Activated T-cell treated with anti-CD3 and anti-CD28 coated beads, Interleukin-2, amount 50 U/mL, for 1 hour (primary cell): ENCODE measurements at places on chromosomes 12 and 14.

DNA sequence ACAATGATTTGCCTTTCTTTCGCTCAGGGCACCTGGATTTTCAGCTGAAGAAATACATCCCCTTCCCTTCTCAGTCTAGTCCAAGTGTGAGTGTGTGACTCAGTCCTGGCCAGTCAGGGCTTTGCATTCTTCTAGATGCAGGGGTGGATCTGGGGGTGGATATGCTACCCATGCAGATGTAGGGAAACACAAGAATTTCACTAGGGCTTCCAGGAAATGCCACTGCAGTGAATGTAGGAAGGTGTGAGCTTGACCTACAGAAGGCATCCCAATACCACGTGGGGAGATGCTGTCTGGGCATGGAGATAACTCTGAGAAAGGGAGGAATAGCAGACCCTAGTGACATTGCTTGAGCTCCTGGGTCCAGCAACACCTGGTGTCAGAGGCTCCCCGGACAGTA lies 404.2 kb downstream of the GLT1D1 start:
- no peak for DNase-seq

- DNase-seq: no peak
Measured at GRCh38 chr14:72024504-72024903, 92.3 kb downstream of the RGS6 start.

- no peak for DNase-seq
Measured at GRCh38 chr14:87179936-87180335, 813.0 kb downstream of the GALC start.

- no peak for DNase-seq
Measured at GRCh38 chr12:65093606-65094005, 27.5 kb downstream of the WIF1 start.

DNA sequence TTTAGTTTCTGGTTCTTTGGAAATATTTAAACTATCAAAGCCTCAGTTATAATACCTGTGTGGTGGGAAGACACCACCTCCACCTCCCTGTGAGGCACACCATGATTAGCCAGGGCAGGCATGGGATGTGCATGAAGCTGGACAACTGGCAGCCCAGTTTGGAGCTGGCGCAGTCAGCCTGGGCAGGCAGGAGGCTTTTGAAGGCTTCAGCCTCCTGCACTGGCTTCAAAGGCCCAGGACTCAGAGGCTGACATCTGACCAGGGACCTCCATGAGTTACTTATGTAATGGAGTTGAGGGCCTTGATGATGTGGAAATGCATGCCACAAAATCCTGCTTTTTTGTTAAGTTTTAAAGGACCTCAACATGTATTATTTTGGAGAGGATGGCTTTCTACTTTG lies 30.3 kb downstream of the C14orf132 start:
- DNase-seq: no peak

- no peak for DNase-seq
Measured at GRCh38 chr14:45970621-45971020, 681.0 kb downstream of the RPL10L start.

GRCh38 chr12:106736051-106736957 lies 38.2 kb upstream of the RIC8B start:
- no peak for DNase-seq

GRCh38 chr14:81416981-81417380 lies 16.9 kb upstream of the STON2 start:
- no peak for DNase-seq

- DNase-seq: no peak
Measured at GRCh38 chr14:74135426-74135825, 50.7 kb downstream of the LIN52 start.

DNA sequence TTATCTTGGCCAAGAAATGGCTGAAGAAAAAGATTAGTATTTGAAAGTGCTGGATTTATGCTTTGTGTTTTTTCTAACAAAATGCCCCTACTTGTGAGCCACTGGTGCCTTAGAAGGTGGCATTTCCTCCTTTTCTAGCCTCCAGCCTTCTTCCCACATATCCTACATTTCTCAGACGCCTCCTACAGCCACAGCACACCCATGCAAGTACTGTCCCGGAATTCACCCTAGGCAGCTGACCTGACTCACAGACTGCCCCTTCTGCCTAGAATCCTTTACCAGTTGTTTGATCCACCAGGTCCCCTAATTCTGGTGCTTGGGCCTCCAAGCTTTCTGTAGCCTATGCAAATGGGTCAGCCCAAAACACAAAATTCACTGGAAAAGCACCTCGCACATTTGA lies 166.0 kb downstream of the FOXN3 start:
- DNase-seq: no peak

GRCh38 chr14:89166633-89167032 lies 250.4 kb downstream of the FOXN3 start:
- DNase-seq: no peak

- DNase-seq: no peak
Measured at GRCh38 chr12:80778005-80778541, 61.4 kb downstream of the MYF5 start.

DNA sequence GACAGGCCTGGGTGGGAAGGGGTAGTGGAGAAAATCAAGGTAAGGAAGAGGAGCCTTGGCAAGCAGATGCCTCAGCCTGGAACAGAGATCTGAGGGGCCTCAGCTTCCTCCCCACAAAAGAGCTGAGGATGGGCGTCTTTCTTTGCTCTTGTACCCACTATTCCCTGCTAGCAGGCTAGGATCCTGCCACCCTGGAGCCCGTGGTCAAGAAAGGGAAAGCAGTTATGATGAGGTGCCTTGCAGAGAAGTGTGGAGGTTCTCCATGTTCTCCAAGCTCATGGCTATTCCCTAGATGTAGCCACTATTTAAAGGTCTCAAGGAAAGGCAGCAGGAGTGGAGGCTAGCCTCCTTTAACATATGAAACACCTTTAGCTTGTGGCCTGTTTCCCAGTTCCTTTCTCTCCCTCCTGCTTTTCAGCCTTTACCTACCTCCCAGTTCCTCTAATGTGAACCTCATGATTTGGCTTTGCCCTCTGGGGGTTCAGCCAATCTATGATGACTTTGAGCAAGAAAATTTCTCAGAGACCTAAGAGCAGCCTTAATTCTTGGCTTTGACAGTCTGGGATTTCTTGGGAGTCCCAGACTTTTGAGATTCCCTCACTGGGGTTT lies 1.1 kb downstream of the IKZF4 start:
- no peak for DNase-seq

DNA sequence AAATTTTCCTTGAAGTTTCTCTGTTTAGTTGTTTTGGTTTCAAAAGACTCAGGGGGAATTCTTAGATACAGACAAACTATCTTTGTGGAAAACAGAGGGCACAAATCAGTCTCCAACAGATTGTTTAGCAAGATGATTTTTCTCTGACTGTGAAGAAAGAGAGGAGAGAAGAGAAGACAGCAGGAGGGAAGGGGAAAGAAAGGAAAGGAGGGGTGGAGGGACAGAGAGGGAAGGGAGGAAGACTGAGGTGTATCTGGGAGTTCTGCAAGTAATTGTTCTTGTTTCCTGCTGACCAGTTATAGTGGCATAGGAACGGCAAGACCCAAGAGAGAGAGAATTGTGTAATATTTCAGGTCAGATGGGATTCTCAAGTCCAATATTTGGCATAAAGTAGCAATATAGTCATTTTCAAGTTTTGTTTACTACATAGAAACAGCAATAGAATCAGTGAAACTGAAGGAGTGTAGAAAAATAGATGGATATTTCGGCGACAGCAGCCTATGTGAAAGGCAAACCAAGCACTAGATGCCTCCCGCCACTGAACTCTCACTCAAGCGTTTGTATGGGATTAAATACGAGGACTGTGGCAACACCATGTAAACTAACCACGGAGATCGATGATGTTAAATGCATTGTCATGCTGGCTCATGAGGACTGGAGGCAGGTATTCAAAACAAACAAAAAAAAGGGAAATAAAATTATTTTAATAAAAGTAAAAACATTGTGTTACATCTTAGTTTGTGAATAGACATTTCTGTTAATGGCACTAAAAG lies 342.5 kb downstream of the SLC16A7 start:
- DNase-seq: no peak

DNA sequence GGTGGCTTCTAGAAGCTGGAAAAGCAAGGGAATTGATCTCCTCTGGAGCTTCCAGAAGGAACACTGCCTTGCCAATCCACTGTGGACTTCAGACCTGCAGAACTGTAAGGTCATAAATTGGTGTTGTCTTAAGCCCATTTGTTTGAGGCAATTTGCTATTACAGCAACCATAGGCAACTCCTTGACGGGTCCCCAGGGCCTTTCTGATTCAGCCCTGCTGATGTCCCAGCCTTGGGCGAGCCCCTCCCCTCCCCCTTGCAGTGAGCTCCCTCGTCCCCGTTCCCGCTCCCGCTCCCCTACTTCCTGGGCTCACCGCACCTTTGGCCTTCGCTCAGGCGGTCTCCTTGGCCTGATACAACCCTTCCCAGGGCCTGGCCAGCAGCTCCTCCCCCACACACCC lies 18.9 kb upstream of the DIO3 start:
- no peak for DNase-seq

GRCh38 chr12:113514602-113515001 lies 42.9 kb upstream of the LHX5 start:
- DNase-seq: no peak

- no peak for DNase-seq
Measured at GRCh38 chr12:59689776-59690175, 93.9 kb downstream of the SLC16A7 start.

DNA sequence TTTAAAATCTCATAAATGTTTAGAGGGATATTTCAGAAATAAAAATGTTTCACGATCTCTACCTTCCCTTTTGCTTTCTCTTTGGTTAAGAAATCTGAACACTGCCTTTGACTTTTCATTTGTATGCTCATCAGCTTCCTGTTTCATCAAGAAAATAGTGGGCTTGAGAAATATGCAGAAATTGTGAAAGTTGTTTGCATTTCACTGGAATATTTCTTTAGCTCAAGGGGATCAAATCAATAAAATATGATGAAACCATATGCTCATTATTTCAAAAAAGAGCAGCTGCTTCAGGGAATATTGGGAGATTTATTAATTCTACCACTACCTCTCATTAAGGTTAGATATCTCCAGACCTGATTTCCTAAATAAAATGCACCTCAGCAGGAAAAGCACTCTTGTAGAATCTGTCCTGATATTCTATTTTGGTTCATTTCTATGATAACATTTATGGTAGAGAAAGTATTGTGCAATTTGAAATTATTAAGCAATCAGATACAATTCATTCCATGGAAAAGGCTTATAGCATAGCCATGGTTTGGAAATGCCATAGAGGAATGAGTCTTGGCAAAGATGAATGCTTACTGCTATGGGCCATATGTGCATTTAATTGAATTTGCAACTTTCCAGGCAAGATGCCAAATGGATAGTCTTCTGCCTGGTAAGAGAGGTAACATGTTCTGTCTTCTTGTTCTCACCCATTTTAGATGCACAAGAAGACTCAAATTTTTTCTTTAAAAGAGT lies 212.6 kb upstream of the SLC16A7 start:
- no peak for DNase-seq

- no peak for DNase-seq
Measured at GRCh38 chr14:36019126-36019525, 157.4 kb downstream of the PTCSC3 start.

- no peak for DNase-seq
Measured at GRCh38 chr12:104737791-104738301, 220.2 kb downstream of the SLC41A2 start.

- DNase-seq: no peak
Measured at GRCh38 chr12:64691795-64692583, 67.2 kb downstream of the GNS start.

DNA sequence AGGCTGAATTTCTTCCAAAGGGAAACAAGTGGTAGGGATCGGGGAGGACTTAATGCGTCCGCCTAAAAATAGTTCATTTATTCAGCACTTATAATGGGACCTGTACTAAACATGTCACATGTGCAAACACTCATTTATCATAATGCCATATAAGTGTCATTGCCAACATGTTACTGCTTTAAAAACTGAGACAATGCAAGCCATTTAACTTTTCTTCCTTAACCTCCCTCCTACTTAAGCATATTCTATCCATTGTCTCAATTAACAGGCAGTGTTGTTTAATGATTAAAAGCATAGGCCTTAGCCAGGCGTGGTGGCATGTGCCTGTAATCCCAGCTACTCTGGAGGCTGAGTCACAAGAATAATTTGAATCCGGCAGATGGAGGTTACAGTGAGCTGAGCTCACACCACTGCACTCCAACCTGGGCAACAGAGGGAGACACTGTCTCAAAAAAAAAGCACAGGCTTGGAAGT lies 13.5 kb upstream of the SCFD1 start:
- no peak for DNase-seq

DNA sequence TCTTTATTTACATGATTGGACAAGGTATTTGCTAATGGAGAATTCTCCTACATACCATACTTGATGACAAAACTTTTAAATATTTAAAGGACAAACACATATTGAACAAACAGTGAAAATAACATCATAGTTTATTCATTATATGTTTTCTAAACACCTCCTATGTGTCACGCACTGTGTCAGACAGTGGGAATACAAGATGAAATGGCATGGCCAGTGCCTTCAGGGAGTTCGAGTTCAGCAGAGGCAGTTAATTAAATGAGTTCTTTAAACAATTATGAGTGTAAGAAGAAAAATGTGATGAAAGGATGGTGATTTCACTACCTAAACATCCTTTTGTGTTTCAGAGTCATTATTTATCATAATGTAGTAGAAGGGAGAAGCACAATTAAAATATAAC lies 159.8 kb downstream of the KCNH5 start:
- DNase-seq: no peak

DNA sequence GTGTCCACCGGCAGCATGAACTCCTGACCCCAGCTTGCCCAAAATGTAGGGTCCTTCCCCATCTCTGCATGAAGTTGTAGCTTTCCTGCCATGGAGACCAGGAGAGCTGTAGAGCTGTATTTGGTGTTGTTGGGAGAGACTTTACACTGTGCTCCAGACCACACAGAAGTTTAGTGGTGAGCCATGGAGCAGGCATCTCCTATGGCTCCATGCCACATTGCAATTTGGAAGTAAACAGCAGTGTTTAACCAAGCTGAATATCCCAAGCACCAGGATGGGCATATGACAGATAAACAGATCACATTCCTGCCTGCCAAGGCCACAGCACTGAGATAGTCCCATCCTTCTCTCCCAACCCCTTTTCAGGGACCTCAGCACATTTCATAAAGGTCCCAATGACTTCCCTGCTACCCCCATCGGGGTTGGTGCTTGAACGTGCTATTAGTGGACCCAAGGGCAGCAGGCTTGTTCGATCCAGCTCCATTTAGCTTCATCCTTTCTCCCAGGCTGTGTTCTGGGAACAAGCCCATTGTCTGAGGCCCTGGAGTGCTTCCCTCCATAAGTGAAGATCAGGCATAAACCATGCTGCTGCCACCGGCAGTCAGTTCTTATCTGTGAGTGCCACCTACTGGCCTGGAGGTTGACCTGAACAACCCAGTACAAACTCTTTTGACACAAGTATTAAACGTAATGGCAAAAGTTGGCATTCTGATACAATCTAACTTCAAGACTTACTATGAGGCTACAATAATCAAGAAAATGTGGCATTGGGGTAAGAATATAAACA lies 172.3 kb upstream of the ATXN7L3B start:
- DNase-seq: no peak

DNA sequence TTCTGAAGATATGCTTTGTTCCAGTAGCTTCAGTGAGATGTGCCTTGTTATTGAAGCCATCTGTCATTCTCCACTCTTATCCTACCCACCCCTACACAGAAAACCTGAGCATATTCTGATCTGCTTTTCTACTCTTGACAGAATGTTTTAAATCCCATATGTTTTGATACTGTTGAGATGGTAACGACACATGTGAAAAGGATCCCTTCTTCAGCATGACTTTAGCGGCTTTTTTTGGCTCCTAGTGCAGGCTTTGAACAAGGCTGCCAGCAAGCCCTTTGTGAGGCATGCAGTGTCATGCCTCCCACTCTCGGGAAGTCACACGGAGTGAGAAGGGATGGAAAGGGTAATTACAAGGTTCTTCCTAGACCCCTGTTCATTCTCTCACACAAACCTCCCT lies 228.8 kb upstream of the RGS6 start:
- DNase-seq: no peak
